ENCODE measurements at places on chromosomes 16 and 17.

DNA sequence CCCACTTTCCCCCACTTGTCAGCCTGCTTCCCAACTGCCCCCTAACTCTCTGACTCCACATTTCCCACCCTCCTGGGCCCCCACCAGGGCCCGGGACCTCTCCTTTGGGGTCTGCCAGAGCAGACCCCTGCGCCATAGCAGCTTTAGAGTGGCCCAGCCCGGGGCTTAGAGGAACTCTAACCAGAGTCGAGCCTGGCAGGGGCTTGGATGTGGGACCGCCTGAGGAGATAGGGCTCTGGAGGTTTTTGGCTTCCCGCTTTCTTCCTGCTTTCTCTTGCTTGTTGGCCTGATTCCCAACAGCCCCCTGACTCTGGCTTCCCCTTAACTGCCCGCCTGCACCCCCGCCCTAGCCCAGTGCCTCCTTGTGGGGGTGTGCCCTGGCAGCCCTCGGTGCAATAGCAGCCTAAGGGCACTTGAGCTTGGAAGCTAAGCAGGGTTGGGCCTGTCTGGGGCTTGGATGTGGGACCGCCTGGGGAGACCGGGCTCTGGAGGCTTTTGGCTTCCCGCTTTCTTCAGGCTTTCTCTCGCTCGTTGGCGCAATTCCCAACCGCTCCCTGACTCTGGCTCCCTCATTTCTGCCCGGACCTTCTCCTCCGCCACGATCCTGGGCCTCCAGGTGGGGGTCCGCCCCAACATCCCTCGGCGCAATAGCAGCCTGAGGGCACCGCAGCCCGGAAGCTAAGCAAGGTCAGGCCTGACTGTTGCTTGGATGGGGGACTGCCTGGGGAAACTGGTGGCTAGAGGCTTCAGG is 2292.0 kb downstream of the TP53TG3F start:
- no peak for DNase-seq

DNA sequence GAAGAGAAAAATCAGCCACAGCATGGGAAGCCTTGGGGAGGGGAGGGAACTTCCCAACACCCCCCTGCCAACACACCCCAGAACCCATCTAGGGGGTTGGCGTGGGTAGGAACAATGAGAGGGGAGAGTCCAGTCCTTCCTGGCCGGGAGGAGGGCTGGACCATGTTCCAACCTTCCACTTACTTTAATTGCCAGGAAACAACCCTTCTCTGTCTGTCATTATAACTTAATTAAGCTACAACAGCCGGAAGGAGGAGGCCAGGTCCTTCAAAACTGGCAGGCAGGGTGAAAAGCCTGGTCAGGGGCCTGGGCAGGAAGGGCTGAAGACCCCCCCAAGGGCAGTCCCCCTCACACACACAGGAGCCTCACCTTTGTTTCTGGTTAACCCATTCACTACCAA is 447.0 kb downstream of the SOX9 start:
- DNase-seq = no peak

DNA sequence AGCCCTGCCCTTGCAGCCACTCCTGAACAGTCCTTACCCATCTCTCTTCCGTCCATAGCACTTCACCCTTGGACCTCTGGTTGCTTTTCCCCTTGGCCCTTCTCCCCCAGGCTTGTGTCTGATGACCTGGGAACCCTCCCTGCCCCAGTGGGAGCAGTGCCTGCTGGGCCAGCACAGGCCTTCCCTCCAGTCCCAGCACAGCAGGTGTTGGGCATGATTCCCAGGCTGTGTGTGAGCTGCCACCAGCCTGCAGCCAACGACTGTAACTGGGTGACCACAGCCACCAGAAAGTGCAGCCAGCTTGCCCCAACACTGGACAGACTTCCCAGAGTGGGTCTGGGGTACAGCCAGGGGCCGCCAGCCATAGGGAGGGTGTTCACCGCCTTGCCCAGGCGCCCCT is 30.0 kb downstream of the CRAMP1 start:
- no peak for DNase-seq

DNA sequence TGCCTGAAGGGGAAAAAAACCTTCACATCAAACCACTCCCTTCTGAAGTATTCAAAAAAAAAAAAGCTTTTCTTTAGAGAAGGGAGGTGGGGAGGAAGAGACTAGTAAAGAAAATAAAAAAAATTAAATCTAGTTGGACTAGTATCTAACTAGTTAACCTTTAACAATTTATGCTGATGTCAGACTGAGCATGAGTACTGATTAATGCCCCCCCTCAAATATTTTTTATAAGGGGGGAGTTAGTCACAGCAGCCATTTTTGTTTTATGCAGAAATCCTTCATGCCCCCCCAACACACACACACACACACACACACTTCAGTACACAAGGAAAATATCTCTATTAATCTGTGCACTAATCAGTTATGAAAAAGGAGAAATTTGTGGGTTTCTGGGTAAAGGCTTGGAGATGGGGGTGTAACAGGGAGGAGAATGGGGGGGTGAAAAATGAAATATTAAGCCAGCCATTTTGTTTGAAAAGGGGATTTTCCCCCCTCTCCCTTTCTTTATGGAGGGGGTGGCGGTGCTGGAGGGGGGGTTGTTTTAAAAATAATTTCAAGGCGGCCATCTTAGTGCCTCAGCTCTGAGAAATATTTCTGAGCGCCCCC is 4.7 kb upstream of the CHD3 start:
- DNase-seq = no peak

DNA sequence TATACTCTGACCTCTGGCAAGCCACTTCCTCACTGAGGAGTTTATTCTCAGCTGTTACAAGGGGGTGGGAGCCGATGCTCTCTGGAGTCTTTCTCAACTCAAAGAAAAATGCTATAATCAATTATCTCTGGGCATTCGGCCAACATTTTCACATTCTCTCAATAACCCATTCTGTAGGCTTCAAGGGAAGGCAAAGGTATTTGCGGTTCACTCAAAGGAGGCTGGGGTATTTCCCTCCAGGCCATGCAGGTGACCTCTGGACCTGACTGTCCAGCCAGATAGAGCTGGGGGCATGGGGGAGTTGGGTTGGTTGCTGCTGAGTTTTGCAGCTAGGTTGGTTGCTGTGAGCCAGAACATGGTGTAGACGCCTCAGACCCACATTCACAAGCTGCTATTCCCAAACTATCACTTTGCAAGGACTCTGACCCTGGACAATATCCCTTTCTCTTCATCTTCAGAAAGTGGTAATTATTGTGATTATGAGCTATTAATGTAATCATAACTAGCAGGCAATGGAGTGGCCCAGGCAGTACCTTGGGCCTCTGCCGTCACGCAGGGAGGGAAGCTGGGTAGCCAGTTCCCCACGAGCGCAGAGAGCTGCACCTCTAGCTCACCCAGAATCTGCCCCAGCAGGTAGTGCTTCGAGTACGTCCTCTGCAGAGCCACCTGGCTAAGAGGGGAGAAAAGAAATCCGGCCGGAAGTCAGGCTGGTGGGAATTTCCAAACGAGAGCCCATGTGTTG is 42.1 kb downstream of the AIPL1 start:
- no peak for DNase-seq

DNA sequence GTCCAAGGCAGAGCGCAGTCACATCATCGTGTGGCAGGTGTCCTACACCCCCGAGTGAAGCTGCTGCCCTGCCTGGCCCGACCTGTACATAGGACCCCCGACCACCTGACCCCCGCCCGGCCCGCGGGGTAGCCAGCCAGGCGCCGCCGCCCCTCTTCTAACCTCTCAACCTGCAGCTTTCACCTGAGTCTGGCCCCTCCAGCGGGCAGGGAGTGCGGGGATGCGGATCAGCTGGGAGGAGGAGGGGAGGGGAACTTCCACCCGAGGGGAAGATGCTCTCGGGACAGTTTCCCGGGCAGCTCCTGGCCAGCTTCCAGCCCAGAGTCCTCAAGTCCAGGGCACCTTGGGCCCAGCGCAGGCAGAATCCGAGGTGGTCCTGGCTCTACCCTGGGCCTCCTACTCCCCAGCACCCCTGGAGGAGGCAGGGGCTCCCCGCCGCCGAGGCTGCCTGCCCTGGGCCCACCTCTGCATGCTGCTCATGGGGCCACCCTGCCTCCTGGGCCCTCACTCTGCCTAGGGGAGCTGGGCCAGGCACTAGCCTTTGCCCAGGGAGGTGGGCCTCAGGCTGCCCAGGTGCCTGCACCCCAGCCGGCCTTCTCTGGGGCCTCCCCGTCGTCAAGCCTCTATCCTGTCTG is 2.5 kb downstream of the NME3 start:
- no peak for DNase-seq

GRCh38 chr17:3944485-3945388 is 19.5 kb downstream of the ATP2A3 start:
- DNase-seq = peak; percentile 50

GRCh38 chr17:67992548-67993152 is 3.6 kb downstream of the C17orf58 start:
- no peak for DNase-seq

DNA sequence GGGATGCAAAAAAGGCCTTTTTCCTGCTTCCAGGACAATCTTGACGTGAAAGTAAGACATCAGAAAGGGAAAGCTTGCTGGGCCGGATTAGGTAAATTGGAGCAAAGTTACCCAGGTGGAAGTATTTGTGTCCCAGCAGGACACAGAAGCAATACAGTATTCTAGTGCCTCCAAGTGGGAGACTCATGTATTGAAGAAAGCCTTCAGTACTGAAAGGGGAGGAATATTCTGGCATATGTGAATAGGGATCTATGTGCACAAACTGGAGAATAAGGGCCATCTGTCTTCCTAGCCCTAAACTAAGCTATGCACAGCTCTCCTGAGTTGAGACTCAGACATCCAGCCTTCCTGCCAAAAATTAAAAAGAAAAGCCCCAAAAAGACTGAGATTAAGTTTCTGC is 327.3 kb upstream of the CDH8 start:
- no peak for DNase-seq

- DNase-seq = no peak
These were observed 44.7 kb upstream of the GRIN2A start for GRCh38 chr16:10226987-10227306.

- no peak for DNase-seq
These were observed 303.6 kb downstream of the UTP18 start for GRCh38 chr17:51563961-51564360.

DNA sequence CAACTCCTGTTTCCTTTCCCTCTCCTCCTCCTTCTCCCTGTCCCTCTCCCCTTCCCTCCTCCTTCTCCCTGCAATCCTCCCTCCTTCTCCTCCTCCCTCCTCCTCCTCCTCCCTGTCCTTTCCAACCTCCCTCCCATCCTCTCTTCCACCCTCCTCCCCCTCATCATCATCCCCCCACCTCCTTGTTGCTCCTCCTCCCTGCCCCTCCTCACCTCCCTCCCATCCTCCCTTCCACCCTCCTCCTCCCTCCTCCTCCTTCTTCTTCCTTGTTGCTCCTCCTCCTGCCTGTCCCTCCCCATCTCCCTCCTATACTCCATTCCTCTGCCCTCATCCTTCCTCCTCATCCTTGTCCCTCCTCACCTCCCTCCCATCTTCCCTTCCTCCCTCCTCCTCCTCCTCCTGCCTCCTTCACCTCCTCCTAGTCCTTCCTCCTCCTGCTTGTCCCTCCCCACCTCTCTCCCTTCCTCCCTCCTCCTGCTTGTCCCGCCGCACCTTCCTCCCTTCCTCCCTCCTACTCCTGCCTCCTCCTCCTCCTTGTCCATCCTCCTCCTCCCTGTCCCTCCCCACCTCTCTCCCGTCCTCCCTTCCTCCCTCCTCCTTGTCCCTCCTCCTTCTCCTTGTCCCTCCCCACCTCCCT is 222.5 kb downstream of the IRF8 start:
- no peak for DNase-seq

- no peak for DNase-seq
These were observed 9.3 kb downstream of the C17orf50 start for GRCh38 chr17:35769895-35770486.

GRCh38 chr17:39793301-39793872 is 55.6 kb downstream of the GRB7 start:
- no peak for DNase-seq

DNA sequence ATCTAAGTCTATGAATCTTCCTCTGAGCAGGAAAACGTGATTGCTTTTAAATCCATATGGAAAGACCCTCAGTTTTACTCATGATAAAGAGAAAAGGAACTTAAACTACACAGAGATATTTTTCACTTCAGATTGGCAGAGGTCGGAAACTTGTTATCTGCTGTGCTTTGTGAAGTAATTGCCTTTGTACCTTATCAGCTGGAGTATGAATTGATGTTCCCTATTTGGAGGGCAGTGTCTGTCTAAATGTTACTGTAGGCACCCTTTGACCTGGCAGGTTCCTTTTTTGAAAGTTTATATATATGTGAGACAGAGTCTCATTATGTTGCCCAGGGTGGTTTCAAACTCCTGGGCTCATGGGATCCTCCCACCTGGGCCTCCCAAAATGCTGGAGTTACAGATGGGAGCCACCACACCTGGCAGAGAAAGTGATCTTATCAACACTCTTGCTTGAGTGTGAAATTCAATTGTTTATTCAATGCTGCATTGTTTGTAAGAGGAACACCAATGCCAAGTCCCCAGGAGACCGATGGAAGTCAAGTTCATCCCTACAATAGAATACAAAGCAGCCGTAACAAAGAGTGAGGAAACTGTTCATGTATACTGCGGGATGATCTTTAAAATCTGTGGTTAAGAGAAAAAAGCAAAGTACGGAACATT is 52.3 kb downstream of the ABCC1 start:
- no peak for DNase-seq

- DNase-seq = no peak
These were observed 53.0 kb upstream of the GAS7 start for GRCh38 chr17:10251212-10251948.

- DNase-seq = no peak
These were observed 37.1 kb downstream of the TRIM25 start for GRCh38 chr17:56876766-56877179.

DNA sequence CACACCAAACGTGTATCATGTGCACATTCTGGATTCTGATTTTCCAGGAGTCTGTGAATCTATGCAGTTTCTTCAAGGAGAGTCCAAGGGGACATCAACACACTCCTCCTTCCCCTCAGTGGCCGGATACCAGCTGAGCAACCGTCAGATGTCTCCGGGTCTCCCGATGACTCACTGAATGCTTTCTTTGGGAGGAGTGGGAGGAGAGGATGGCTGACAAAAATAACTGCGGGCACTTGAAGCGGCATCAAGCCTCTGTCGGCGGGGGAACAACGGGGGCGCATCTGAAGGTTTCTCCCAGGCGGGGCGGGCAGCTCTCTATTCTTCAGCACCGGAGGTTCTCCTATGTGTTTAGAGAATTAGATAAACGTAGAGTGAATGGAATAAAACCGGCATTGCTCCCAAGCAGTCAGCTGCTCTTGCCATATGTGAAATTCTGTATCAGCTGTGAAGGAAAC is 24.6 kb upstream of the LRRC75A start:
- DNase-seq = no peak

- DNase-seq = no peak
These were observed 25.8 kb downstream of the SMTNL2 start for GRCh38 chr17:4610162-4610561.

DNA sequence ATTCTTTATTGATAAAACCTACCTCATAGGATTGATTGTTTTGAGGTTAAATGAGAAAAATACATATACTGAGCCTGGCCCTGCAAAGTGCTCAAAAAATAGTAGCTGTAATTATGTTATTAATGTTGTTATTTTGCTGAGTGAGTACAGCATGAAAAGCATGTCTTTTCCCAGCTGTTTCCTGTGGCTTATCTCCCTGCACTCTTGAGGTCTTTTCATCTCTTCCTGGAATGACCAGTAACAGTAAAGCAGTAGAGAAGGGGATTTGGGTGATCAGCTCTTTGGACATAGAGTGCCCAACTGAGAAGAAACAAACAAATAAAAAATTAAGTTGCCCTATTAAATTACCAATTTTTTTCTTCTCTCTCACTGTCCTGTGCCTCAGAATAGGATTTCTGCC is 53.7 kb downstream of the NFAT5 start:
- no peak for DNase-seq

GRCh38 chr16:81717662-81718189 is 61.4 kb upstream of the PLCG2 start:
- DNase-seq = no peak

Data from activated CD8-positive, alpha-beta memory T cell treated with anti-CD3 and anti-CD28 coated beads for 48 hours (primary cell).